Putamen (tissue), 1 donor: ENCODE measurements at places on chromosomes 6 and 20.

GRCh38 chr6:15296735-15297134, 50.9 kb downstream of the JARID2 start:
- no peak for DNase-seq

DNA sequence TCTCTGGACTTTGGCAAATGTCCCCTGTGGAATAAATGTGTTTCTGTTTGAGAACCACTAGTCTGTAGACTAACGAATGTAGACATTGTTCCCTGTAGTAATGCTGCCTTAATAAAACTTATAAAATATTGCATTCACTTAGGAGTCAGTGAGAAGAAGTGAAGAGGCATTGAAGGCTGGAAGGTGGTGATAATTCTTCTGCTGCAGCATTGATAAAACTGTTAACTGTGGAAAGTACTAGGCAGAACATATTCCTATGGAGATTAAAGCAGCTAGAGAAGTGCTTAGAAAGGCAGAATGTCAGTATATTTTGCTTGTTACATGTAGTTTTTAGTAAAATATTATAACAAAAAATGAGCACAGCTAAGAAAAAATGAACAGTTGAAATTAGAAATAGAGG, 4.8 kb downstream of the PGK2 start:
- no peak for DNase-seq

DNA sequence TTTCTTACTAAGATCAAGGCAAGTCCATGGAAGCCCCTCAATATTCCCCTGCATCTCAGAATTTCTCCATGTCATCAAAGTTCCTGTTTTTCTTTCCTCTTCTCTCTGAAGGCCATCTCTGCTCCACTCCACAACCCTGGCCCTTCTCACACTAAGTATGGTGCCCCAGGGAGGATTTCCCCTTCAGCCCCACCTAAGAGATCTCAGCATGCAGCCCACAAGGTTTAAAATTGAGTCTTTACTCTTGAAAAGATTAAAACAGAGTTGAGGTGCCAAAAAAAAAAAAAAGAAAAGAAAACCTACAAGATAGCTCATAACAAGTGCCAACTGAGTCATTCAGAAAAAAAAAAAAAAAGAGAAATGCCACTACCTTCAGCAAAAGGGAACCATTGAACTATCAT, 36.5 kb upstream of the TNFAIP3 start:
- no peak for DNase-seq

DNA sequence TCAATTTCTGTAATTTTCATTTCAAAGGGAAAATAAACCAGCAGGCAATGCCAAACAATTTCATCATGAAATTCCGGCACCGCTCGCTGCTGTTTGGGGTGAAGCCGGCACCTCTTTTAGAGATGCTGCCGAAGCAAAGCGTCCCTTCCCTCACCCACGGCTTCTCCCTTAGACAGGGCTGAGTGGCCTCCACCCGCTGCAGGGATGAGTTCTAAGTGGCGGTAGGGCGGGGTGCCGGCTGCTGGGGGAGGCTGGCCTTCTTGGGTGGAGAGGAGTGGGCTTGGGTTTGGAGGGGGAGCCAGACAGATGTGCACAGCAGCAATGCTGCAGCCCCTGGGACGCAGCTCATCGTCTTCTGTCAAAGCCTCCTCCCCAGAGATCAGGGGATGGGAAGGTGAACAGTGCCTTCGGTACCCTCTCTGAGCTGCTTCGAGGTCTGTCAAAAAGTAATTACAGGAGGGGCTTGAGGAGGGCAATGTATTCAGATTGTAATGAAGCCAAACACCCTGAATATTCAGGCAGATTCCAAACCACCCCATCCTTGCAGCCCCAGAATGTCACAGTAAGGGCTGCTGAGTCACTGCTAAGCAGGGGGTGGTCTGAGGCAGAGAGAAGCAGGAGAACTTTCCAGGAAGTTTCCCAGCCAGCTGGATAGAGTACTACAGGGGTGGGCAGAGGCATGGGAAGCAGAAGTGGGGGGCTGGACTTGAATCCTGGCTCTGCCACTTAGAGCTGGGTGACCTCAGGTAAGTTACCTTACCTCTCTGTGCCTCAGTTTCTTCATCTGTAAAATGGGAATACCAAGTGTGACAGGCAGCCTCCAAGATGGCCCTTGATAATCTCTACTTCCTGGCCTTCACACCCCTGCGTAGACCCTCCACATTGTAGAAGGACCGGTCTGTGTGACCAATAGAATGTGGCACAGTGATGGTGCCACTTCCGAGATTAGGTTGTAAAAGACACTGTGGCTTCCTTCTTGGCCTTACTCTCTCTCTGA, 96.6 kb downstream of the SULF2 start:
- no peak for DNase-seq

- DNase-seq: no peak
These were observed 9.6 kb downstream of the CLDN20 start for GRCh38 chr6:155273431-155273830.

- no peak for DNase-seq
These were observed 29.5 kb upstream of the PKIB start for GRCh38 chr6:122580737-122581136.

DNA sequence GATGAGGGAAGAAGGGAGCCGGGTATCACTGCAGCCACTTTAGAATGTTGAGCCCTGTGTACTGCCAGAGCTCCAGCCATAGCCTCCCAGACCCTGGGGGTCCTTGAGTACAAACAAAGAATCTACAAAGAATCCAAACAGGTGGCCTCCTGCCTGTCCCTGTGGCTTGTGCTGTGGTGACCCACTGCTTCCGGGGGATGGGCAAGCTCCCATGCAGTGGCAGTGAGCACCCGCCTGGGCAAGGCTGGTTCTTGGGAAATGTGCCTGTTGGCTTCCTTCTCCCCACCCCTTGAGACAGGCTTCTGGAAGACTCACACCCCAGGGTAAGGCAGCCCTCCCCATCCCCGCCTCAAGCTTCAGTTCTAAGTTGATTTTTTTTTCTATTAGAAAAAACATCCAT, 13.9 kb downstream of the SIRPA start:
- DNase-seq: no peak

- DNase-seq: no peak
These were observed 181.4 kb downstream of the SIM1 start for GRCh38 chr6:100283285-100283684.

DNA sequence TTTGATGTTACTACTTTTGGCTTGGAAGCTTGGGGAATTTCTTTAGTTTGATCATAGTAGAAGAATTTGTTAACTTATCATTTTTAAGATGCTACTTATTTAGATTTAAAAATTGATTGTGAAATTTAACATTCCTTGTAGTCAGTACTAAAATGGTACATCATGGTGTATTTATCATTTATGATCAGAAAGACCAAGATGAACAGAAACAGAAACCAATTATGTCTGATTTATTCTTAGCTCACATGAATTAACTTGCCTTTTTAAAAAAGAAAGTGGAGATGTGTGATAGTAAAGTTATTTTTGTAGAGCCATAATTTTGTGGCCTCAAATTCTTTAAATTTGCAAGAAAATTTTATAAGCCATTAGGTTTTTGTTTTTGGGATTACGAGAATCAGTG, 77.6 kb downstream of the LIN28B start:
- no peak for DNase-seq

- no peak for DNase-seq
These were observed 55.9 kb downstream of the ATXN1 start for GRCh38 chr6:16705081-16705993.

DNA sequence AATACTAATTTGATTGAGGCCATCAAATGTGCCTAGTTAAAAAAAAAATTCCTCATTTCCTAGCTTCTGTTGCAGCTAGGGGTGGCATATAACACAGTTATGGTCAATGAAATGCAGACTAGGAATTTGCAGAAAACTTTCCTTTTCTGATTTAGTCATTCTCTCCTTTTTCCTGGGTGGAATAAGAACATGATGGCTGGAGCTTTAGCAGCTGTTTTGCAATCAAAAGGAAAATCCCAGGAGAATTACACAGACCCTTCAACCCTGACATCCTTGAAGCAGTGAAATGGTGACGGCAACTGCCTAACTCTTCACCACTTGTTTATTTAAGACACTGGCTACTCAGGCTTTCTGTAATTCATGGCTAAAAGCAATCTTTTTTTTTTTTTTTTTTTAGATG, 23.1 kb upstream of the RIMS4 start:
- no peak for DNase-seq

DNA sequence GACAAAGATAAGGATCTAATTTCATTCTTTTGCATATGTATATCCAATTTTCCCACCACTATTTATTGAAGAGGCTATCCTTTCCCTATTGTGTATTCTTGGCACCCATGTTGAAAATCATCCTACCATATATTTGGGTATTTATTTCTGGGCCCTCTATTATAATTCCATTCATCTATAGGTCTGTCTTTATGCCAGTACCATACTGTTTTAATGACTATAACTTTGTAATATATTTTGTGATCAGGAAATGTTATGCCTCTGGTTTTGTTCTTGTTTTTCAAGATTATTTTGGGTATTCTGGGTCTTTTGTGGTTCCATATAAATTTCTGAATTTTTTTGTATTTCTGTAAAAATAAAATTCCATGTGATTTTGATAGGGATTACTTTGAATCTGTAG, 347.6 kb upstream of the SULF2 start:
- DNase-seq: no peak

DNA sequence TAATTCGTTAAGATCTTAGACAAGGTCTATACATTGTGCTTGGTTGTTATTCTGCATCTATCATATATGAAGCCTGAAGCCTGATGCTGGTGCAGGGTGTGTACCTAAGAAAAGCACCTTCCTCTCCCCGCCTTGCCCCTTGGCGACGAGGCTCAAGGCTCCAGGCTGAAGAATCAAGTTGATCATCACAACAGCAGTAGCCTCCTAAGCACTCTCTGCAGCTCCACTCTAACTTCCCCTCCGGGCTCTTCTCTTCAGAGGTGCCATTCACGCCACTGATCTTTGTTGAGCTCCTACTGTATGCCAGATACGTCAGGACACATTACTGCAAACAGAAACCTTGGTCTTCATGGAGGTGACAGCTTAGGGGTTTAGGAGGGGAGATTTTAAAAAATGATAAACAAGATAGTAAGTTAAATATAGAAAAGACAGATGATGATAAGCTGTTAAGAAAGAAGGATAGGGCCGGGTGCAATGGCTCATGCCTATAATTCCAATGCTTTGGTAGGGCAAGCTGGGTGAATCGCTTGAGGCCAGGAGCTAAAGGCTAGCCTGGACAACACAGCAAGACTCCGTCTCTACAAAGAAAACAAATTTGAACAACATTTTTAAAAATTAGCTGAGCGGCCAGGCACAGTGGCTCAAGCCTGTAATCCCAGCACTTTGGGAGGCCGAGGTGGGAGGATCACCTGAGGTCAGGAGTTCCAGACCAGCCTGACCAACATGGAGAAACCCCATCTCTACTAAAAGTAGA, 38.4 kb upstream of the ZNF217 start:
- DNase-seq: no peak

DNA sequence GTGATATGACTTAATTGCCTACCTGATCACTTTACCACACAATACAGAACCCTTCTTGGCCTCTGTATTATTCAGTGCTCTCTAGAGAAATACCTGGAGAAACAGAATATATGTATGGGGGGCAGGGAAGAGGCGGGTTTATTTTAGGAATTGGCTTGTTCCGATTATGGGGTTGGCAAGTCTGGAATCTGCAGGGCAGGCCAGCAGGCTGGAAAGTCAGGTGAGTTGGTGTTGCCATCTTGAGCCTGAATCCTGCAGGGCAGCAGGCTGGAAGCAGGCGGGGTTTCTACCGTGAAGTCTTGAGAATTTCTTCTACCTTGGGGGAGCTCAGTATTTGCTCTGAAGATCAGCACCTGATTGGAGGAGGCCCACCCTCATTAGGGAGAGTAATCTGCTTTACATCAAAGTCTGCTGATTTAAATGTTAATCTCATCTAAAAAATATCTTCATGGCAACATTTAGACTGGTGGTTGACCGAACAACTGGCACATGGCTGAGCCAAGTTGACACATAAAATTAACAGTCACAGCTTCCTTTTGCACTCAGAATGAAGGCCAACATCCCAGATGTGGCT, 193.9 kb downstream of the ZDHHC14 start:
- no peak for DNase-seq

DNA sequence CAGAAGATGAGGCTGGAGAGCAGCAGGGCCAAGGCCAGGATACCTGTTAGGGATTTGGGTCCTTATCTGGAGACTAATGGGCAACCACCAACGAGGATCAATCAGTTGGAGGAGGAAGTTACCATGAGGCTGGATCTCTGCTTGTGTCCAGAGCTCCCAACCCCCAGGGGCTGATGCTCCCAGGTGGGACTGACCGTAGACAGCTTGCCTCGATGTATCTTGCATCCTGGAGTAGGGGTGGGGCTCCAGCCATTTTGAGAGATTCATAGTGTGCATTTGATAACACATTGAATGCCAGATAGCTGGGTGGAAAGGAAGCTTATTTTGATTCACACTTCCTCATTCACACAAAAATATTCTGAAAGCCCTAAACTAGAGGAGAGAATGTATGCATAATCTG, 4.6 kb upstream of the RFPL4B start:
- no peak for DNase-seq

DNA sequence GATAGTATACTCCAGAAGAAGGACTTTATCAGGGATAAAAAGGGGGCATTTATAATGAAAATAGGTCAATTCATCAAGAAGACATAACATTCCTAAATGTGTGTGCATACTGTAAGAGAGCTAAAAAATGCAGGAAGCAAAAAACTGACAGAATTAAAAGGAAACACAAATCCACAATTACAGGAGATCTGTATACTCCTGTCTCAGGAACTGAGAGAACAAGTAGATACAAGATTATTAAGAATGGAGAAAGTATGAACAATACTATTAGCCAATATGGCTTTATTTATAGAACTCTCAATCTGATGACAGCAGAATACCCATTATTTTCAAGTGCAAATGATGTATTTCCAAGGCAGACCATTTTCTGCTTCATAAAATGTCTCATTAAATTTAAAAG, 167.7 kb upstream of the BMP5 start:
- DNase-seq: no peak

- no peak for DNase-seq
These were observed 22.4 kb downstream of the KCNQ2 start for GRCh38 chr20:63449796-63450730.

- DNase-seq: no peak
These were observed 121.5 kb downstream of the PAX1 start for GRCh38 chr20:21826976-21827375.

DNA sequence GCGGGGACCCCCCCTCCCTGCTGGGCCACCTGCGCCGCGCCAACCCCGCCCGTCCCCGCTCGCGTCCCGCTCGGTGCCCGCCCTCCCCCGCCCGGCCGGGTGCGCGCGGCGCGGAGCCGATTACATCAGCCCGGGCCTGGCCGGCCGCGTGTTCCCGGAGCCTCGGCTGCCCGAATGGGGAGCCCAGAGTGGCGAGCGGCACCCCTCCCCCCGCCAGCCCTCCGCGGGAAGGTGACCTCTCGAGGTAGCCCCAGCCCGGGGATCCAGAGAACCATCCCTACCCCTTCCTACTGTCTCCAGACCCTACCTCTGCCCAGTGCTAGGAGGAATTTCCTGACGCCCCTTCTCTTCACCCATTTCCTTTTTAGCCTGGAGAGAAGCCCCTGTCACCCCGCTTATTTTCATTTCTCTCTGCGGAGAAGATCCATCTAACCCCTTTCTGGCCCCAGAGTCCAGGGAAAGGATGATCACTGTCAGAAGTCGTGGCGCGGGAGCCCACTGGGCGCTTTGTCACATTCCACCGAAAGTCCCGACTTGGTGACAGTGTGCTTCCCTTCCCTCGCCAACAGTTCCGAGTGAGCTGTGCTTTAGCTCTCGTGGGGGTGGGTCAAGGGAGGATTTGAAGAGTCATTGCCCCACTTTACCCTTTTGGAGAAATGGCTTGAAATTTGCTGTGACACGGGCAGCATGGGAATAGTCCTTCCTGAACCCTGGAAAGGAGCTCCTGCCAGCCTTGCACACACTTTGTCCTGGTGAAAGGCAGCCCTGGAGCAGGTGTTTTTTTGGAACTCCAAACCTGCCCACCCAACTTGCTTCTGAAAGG, 2.1 kb downstream of the VEGFA start:
- peak; percentile 43 for DNase-seq

- DNase-seq: no peak
These were observed 8.2 kb downstream of the NCOA7 start for GRCh38 chr6:125798734-125799508.
